Muscle of leg (tissue), 16 donors: ENCODE measurements at places on chromosomes 7 and 10. TPM values are rescaled to one million over a fixed set of nuclear protein-coding genes. Genes with fewer than 3 reads are reported as not detected.

The ELOVL3 gene
- polyA plus RNA-seq: 0.46 TPM

The STEAP1 gene
- polyA plus RNA-seq: 6.3 TPM

The ST8SIA6 gene
- 1.7 TPM for polyA plus RNA-seq

The GIMAP7 gene
- 9.0 TPM for polyA plus RNA-seq

The HGF gene
- 7.5 TPM for polyA plus RNA-seq

The ESYT2 gene
- 30.1 TPM for polyA plus RNA-seq

The AGMO gene
- polyA plus RNA-seq: 0.20 TPM

The PITX3 gene
- 17.1 TPM for polyA plus RNA-seq

The OR2A25 gene
- polyA plus RNA-seq: not detected

The ADAM22 gene
- polyA plus RNA-seq: 7.3 TPM

The BLNK gene
- 1.5 TPM for polyA plus RNA-seq

The DOCK4 gene
- polyA plus RNA-seq: 8.2 TPM

The SPAM1 gene
- polyA plus RNA-seq: not detected

The NHLRC2 gene
- 7.8 TPM for polyA plus RNA-seq

The DNAH11 gene
- 0.83 TPM for polyA plus RNA-seq

The AKR1C2 gene
- 12.8 TPM for polyA plus RNA-seq

The STEAP4 gene
- 4.4 TPM for polyA plus RNA-seq

The SPDYE2 gene
- 0.70 TPM for polyA plus RNA-seq

The SLC26A5 gene
- 0.19 TPM for polyA plus RNA-seq

The NPC1L1 gene
- 0.07 TPM for polyA plus RNA-seq

The MYPN gene
- polyA plus RNA-seq: 49.1 TPM

The NPS gene
- not detected for polyA plus RNA-seq

The ASB15 gene
- polyA plus RNA-seq: 5.1 TPM

The CAMK1D gene
- 1.9 TPM for polyA plus RNA-seq

The P4HA1 gene
- polyA plus RNA-seq: 95.5 TPM

The PAPOLB gene
- not detected for polyA plus RNA-seq

The TAS2R41 gene
- not detected for polyA plus RNA-seq

The TEX36 gene
- polyA plus RNA-seq: 0.50 TPM

The RNF148 gene
- polyA plus RNA-seq: not detected

The CPVL gene
- polyA plus RNA-seq: 19.0 TPM

The ACADSB gene
- polyA plus RNA-seq: 9.6 TPM

The NOM1 gene
- 15.0 TPM for polyA plus RNA-seq

The CLCN1 gene
- 3.1 TPM for polyA plus RNA-seq

The CPA1 gene
- 6.2 TPM for polyA plus RNA-seq

The MLXIPL gene
- 0.39 TPM for polyA plus RNA-seq

The TLX1 gene
- polyA plus RNA-seq: not detected

The LGI1 gene
- 25.7 TPM for polyA plus RNA-seq

The FGL2 gene
- 18.5 TPM for polyA plus RNA-seq

The AKR1C1 gene
- polyA plus RNA-seq: 6.6 TPM

The FAM20C gene
- polyA plus RNA-seq: 43.0 TPM

The CHST12 gene
- 12.6 TPM for polyA plus RNA-seq

The ZNF786 gene
- polyA plus RNA-seq: 4.5 TPM

The FLNC gene
- polyA plus RNA-seq: 556 TPM

The OR6B1 gene
- polyA plus RNA-seq: 0.04 TPM
